ENCODE measurements at places on chromosomes 13 and 19. TPM values are rescaled to one million over a fixed set of nuclear protein-coding genes. Genes with fewer than 3 reads are reported as not detected.
A peak's percentile ranks its signal among the peaks of the same experiment; 100 is the strongest.

- peak; percentile 91 for DNase-seq
Measured at GRCh38 chr19:48967346-48968178, 2.5 kb downstream of the FTL start.

DNA sequence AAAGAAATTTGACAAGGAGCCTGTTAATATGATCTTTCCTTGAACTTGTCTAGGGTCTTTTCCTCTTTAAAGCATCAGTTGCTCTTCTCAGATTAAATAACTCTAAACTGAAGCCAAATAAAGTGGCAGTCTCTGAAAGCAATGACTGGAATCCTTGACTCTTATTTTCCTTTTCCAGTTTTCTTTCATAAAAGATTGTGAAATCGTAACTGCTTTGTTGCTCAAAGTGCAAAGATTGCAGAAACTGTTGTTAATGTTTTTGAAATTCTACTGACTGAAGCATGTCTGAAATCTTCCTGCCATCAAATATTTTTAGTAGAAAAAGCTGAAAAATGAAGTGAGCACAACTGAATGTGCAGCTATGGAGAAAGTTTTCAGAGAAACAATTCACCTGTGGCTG is 1.9 kb downstream of the NHLRC3 start:
- DNase-seq: no peak

IZUMO4 gene
- total RNA-seq: 4.2 TPM

DNA sequence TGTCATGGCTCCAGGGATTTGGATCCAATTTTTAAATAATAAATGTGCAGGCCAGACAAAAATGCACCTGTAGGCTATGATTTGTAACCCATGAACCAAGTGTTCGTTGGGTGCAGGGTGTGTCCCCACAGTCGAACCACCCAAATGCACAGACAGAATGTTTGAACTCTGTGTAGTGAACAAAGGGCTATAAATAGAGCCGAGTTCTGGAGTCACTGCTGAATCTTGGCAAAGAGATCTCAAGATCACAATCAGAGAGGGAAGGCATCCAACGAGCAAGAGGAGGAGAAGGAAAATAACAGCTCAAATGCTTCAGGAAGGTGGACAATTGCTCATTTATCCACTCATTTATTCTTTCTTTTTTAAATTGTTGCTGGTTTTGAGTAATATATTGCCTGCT is 547.9 kb downstream of the FGF9 start:
- no peak for DNase-seq

- no peak for DNase-seq
Measured at GRCh38 chr13:38412266-38412665, 62.6 kb downstream of the UFM1 start.

- DNase-seq: peak; percentile 62
Measured at GRCh38 chr13:46296115-46296822, 84.5 kb downstream of the LRRC63 start.

LHB gene
- not detected for total RNA-seq

PPFIA3 gene
- total RNA-seq: 6.9 TPM

TMEM86B gene
- 0.81 TPM for total RNA-seq

KLC3 gene
- total RNA-seq: not detected

DNA sequence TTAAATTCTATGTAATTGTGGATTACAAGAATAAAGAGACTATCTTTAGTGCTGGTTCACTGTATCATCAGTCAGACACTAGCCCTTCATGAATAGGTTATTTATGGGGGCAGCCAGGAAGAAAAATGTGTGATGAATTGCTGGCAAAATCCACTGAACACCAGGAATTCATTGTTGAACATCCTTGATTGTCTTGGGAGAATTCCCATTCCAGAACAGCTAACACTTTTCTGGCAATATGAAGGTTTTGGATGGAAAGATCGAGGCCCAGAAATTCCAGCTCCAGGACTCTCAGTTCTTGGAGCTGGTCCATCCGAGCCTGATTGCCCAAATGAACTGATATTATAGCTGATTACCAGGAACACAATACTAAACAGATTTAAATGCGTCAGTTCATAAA is 11.5 kb upstream of the SPART start:
- no peak for DNase-seq

GRCh38 chr19:6373096-6373812 is 660 bp downstream of the ALKBH7 start:
- DNase-seq: peak; percentile 97

F7 gene
- total RNA-seq: not detected

OR7C1 gene
- total RNA-seq: not detected

DNA sequence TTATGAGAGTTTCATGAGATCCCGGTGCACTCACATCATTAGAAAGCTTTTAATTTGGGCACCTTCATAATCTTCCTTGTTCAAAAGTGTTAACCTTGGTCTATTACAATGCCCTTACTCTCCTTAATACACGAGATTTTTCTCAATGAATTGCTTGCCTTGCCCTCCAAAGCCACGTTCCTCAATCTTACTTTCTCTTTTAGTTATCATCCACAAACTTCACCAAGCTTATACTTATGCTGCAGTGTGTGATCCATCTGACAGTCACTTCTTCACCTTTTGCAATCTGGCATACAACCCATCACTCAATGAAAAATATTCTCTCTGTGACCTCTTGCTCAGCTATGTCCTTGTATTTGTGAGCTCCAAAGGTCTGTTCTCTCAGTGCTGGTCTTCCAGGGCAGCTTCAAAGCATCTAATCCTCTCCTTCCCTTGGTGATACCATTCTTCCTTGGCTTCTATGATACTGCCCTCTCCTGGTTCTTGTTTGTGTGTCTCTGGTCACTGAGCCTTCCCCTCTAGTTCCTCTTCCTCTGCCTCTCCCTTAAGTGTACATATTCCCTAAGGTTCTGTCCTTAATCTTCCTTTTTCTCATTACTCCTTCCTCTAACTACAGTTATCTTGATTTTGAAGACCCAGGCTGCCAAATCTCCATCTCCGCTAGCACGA is 202.2 kb upstream of the STARD13 start:
- peak; percentile 38 for DNase-seq

RGL3 gene
- total RNA-seq: 0.14 TPM

DNA sequence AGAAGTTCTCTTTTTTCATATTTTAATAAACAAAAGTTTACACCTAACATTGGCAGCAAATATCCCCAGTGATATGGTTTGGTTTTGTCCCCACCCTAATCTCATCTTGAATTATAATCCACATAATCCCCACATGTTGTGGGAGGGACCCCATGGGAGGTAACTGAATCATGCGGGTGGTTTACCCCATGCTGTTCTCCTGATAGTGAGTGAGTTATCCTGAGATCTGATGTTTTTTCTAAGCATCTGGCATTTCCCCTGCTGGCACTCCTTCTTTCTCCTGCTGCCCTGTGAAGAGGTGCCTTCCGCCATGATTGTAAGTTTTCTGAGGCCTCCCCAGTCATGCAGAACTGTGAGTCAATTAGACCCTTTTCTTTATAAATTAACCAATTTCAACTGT is 214.7 kb downstream of the SLITRK1 start:
- DNase-seq: no peak

SIGLEC10 gene
- total RNA-seq: not detected

CEACAM8 gene
- not detected for total RNA-seq

ACP7 gene
- total RNA-seq: not detected

ZNF440 gene
- total RNA-seq: 5.5 TPM

DNA sequence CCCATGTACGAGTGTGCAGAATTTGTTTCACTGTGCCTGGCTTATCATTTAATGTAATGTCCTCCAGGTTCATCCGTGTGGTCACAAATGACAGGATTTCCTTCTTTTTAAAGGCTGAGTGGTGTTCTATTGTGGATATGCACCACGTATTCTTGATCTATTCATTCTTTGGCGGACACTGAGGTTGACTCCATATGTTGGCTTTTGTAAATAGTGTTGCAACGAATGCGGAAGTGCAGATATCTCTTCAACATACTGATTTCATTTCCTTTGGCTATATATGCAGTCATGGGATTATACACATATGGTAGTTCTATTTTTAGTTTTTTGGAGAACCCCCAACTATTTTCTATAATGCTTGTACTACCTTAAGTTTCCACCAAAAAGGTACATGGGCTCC is 13.0 kb downstream of the OR7A5 start:
- no peak for DNase-seq

GRCh38 chr13:61850794-61851193 is 435.1 kb upstream of the PCDH20 start:
- DNase-seq: no peak

DNA sequence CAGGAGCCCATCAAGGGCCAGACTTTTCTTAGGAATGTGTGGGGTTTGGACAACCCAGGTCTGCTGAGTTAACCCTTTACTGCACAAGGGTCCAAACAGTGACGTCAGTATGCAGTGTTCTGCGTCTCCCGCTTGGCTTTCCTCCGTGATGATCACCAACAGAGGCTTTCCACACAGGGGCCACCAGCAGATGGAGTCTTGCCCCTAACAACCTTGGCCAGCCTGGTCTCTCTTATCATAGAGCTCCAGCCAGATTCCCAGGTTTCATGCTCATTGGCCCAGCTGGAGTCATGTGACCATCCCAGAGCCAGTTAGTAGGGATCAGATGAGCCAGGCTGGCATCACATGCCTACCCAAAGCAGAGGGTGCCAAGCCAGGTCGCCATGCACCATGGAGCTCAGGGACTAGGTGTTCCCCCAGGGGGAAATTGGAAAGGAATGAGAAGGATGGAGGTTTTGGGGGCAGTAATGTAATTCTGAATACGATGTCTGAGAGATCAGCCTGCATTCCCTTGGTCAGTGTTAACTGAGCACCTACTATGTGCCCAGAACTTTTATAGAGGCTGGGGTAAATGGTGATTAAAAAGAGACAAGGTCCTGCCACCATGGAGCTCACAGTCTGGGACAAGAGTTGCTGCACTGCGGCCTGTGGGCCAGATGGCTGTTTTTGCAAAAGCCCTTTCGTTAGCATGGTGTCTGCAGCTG is 61.2 kb downstream of the MYH14 start:
- DNase-seq: peak; percentile 33

- no peak for DNase-seq
Measured at GRCh38 chr19:5205937-5206750, 134.5 kb downstream of the PTPRS start.

- DNase-seq: no peak
Measured at GRCh38 chr13:35784286-35784951, 307.9 kb upstream of the MAB21L1 start.

DNA sequence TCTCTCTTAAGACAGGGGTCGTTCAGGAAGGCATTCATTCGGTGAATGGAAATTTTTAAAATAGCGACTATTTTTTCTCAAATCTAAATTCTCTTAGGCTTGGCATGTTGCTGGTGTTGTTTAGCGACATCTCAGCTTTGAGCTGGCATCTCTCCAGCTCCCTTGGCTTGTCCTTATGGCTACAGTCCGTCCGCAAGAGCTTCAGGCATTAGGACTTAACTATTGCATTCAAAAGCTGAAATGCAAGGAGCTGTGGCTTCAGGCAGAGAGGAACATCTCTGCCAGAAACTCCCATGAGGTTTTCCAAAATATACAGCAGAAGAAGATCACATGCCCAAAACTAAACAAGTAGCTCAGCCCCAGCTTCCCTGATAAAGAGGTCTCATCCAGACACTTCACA is 578.5 kb downstream of the EFNB2 start:
- DNase-seq: no peak

CERS1 gene
- total RNA-seq: not detected

DNA sequence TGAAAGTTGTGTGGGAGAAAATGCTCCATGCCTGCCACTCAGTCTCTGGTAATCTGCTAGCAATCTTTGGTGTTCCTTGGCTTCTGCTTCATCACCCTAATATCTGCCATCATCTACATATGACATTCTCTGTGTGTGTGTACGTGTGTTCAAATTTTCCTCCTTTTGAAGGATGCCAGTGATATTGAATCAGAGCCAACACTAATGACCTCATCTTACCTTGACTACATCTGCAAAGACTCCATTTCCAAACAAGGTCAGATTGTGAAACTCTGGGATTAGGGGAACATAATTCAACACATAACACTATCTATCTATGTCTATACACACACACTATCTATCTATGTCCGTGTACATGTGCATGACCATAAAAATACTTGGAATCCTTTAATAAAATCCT is 81.4 kb upstream of the IRS2 start:
- DNase-seq: no peak

DNA sequence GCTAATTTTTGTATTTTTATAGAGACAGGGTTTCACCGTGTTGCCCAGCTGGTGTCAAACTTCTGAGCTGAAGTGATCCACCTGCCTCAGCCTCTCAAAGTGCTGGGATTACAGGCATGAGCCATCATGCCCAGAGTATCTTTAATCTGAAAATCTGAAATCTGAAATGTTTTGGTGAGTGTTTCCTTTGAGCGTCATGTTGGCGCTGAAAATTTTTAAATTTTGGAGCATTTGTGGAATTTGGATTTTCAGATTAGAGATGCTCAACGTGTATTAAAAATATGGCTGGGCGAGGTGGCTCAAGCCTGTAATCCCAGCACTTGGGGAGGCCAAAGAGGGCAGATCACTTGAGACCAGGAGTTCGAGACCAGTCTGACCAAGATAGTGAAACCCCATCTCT is 5.1 kb upstream of the CPAMD8 start:
- DNase-seq: no peak

KLK5 gene
- total RNA-seq: 0.64 TPM

ACER1 gene
- total RNA-seq: not detected

SIGLEC12 gene
- not detected for total RNA-seq

KLF12 gene
- 2.3 TPM for total RNA-seq

GRCh38 chr19:35879068-35879467 is 10.7 kb downstream of the APLP1 start:
- DNase-seq: no peak

PCSK4 gene
- total RNA-seq: 0.31 TPM

DNA sequence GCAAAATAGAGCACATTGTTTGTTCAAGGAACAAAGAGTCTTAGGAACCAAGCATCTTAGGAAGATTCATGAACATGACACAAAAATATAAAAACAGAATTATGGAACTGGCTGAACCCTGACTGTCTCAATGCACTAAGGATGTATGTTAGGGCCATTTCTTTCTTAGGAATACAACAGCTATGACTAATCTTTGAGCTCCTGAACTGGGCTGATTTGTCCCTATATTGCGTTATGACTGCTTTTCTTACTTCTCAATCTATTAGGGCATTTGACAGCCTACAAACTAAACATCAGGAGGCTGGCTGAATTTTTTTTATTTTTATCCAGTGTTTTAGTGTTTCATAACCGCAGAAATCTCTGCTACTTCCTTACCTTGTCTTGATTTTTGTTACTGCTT is 211.2 kb downstream of the OXGR1 start:
- no peak for DNase-seq

APC2 gene
- total RNA-seq: 0.02 TPM

GRCh38 chr19:18496167-18496979 is 25.5 kb downstream of the ELL start:
- DNase-seq: no peak

MIA gene
- not detected for total RNA-seq

GRCh38 chr19:19866611-19867248 is 1.0 kb downstream of the ZNF253 start:
- no peak for DNase-seq

DNA sequence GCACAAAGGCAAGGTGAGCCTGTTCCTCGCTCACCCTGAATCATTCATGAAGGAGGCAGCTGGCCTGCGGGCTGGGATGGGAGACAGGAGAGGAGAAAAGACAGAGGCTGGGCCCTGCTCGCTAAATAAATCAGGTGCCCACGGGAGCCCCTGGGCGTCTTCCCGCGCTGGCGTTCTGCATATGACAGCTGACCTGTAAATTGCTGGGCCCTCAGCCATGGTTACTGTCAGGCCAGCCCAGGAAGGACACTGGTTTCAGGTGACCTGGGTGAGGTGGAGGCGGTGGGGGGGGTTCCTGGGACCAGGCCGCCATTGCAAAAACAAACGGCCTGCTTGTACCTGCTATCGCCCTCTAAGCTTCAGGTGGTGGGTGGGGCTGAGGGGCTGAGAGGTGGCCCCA is 3.4 kb upstream of the PTBP1 start:
- no peak for DNase-seq
